Activated CD4-positive, alpha-beta T cell treated with anti-CD3 and anti-CD28 coated beads for 24 hours (primary cell): ENCODE measurements at places on chromosomes 3 and 15.

DNA sequence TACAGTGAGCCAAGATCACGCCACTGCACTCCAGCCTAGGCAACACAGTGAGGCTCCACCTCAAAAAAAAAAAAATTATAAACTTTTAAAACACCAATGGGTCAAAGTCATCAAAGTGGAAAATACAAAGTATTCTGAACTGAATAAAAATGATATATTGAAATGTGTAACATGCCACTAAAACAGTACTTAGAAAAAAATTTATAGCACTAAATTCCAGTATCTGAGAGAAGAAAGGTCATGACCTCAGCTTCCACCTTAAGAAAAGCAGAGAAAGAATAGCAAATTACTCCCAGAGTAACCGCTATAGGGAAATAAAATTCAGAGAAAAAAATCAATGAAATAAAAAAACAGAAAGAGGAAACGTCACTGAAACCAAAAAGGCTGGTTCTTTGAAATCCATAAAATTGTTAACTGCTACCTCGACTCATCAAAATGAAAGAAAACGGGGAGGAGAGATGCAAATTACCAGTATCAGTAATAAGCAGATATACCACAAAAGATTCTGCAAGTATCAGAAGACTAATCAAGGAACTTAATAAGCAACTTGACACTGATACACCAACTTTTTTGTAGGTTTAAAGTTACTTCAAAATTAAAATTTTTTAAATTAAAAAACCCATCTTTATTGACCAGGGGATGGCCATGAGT lies 20.8 kb downstream of the ATP13A3 start:
- DNase-seq = no peak

DNA sequence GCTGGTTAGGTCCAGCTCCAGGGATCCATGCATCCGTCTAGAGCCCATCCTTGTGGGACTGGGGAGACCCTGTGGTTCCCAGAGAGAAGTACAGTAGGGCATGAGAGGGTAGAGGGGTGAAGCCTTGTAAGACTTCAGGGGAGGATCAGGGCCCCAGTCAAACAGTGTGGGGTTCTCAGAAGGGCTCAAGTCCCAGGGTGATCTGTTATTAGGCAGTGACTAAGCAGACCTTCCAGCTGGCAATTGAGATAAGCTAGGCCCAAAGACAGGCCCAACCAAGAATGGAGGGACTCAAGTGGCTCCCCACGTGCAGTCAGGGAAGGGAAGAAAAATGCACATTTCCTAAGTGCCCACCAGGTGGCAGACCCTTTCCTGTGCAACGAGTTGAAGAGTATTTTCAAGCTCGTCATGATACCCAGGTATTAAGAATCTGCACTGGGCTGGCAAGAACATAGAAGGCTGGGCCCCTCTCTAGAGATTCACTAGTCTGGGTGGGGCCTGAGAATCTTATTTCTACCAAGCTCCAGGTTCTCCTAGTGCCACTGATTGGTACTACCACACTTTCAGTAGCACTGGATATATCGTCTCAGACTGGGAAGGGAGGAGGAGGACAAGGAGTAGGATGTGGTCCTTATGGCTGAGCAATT lies 240.8 kb downstream of the NR1D2 start:
- peak; percentile 8 for DNase-seq

DNA sequence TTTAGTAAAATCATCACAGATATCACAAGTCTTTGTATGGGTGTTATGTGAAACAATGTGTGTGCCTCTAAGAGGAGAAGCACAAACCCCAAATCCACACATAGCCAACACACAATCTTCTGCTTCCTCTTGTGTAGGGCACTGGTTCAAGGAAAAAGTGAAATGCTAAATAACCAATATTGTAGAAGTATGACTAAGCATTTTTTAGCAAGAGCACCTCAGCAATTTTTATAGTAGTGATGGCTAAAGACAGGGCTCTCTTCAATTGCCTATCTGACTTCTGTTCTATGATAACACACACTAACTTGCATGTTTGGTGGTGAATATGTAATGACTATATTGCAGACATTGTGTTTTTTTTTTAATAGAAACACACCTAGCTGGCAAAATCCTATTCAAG lies 997.9 kb upstream of the ALCAM start:
- no peak for DNase-seq

GRCh38 chr3:130276203-130276803 lies 69.2 kb upstream of the COL6A5 start:
- no peak for DNase-seq

- DNase-seq = no peak
These were observed 6.9 kb upstream of the TNFSF10 start for GRCh38 chr3:172530101-172530561.

GRCh38 chr15:26261966-26262365 lies 398.8 kb upstream of the ATP10A start:
- DNase-seq = no peak

GRCh38 chr3:4320096-4320911 lies 17.1 kb downstream of the SETMAR start:
- no peak for DNase-seq

- DNase-seq = no peak
These were observed 71.9 kb upstream of the FEZF2 start for GRCh38 chr3:62445275-62445674.

DNA sequence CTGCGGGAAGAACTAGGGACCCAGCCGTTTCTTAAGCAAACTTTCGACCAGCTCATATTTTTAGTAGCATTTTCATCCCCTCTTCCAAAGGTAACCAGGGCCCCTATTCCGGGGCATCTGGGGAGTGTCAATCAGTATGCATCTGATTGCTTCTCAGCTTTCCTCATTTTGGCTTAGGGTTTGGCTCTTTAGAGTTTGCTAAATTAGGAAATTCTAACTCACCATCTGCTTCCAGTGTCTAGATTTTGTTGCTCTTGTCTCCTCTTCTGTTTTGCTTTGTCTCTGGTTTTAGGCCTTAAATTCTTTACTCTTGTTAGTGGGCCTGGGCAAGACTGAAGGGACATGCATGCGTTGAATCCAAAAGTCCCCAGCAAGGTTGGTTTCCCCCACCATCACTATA lies 9.6 kb upstream of the ABTB1 start:
- no peak for DNase-seq

DNA sequence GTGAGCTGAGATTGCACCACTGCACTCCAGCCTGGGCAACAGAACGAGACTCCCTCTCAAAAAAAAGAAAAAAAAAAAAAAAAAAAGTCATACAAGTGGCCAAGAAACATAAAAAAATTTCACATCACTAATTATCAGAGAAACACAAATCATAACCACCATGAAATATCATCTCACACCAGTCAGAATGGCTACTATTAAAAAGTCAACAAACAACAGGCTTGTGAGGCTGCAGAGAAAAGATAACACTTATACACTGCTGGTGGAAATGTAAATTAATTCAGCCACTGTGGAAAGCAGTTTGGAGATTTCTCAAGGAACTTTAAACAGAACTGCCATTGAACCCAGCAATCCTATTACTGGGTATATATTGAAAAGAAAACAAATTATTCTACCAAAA lies 291.1 kb upstream of the MCTP2 start:
- no peak for DNase-seq
